IgD-negative memory B cell (primary cell): ENCODE measurements at places on chromosomes 6 and 20. TPM values are rescaled to one million over a fixed set of nuclear protein-coding genes. Genes with fewer than 3 reads are reported as not detected.

GRIK2 gene
- not detected for polyA plus RNA-seq

MUC21 gene
- not detected for polyA plus RNA-seq

KIF6 gene
- polyA plus RNA-seq = not detected

DSTN gene
- polyA plus RNA-seq = 32.1 TPM

COL19A1 gene
- polyA plus RNA-seq = 5.3 TPM

LRRC73 gene
- not detected for polyA plus RNA-seq

PPIL6 gene
- 1.1 TPM for polyA plus RNA-seq

BPIFB2 gene
- not detected for polyA plus RNA-seq

BMP6 gene
- polyA plus RNA-seq = 0.89 TPM

LCA5 gene
- polyA plus RNA-seq = 0.30 TPM

CCM2L gene
- not detected for polyA plus RNA-seq

CCN6 gene
- not detected for polyA plus RNA-seq

TINAG gene
- not detected for polyA plus RNA-seq

PM20D2 gene
- polyA plus RNA-seq = 16.0 TPM

FNDC11 gene
- 2.5 TPM for polyA plus RNA-seq

C6orf58 gene
- polyA plus RNA-seq = not detected

PBOV1 gene
- not detected for polyA plus RNA-seq

TRIM10 gene
- polyA plus RNA-seq = not detected

THBS2 gene
- 0.08 TPM for polyA plus RNA-seq

C20orf96 gene
- polyA plus RNA-seq = 1.1 TPM

PET117 gene
- 24.3 TPM for polyA plus RNA-seq

ADAM33 gene
- not detected for polyA plus RNA-seq

RUNX2 gene
- polyA plus RNA-seq = 2.9 TPM

TAF11 gene
- 17.3 TPM for polyA plus RNA-seq

ADGB gene
- polyA plus RNA-seq = not detected

FOXQ1 gene
- polyA plus RNA-seq = not detected

FIG4 gene
- polyA plus RNA-seq = 45.2 TPM

SLC17A4 gene
- not detected for polyA plus RNA-seq

TCF21 gene
- polyA plus RNA-seq = not detected

POU3F2 gene
- polyA plus RNA-seq = not detected

LAMA4 gene
- not detected for polyA plus RNA-seq

CST7 gene
- 22.8 TPM for polyA plus RNA-seq

RBM24 gene
- polyA plus RNA-seq = not detected

KIF25 gene
- polyA plus RNA-seq = not detected

SLC16A10 gene
- 1.2 TPM for polyA plus RNA-seq

SRSF12 gene
- polyA plus RNA-seq = 0.41 TPM

PFDN6 gene
- 49.3 TPM for polyA plus RNA-seq

TLDC2 gene
- not detected for polyA plus RNA-seq

ARG1 gene
- not detected for polyA plus RNA-seq

SCRT2 gene
- polyA plus RNA-seq = not detected

RRBP1 gene
- 6.1 TPM for polyA plus RNA-seq

RAB32 gene
- polyA plus RNA-seq = 0.68 TPM

BFSP1 gene
- polyA plus RNA-seq = not detected

METTL24 gene
- not detected for polyA plus RNA-seq

REM1 gene
- polyA plus RNA-seq = not detected

LBP gene
- not detected for polyA plus RNA-seq

SUMO4 gene
- polyA plus RNA-seq = 0.79 TPM

SLC22A23 gene
- 0.35 TPM for polyA plus RNA-seq

PARD6B gene
- 0.70 TPM for polyA plus RNA-seq

RNF39 gene
- polyA plus RNA-seq = not detected

GCNT2 gene
- polyA plus RNA-seq = 6.0 TPM

APCDD1L gene
- 0.06 TPM for polyA plus RNA-seq

PKIB gene
- not detected for polyA plus RNA-seq

TAGAP gene
- 157 TPM for polyA plus RNA-seq

FRS3 gene
- 2.9 TPM for polyA plus RNA-seq
